ENCODE measurements at places on chromosomes 7 and 10.

- DNase-seq, result no peak
Observed at GRCh38 chr7:17206349-17206905, 92.0 kb upstream of the AHR start.

- DNase-seq, result no peak
Observed at GRCh38 chr10:85863301-85864172, 503.1 kb downstream of the GRID1 start.

DNA sequence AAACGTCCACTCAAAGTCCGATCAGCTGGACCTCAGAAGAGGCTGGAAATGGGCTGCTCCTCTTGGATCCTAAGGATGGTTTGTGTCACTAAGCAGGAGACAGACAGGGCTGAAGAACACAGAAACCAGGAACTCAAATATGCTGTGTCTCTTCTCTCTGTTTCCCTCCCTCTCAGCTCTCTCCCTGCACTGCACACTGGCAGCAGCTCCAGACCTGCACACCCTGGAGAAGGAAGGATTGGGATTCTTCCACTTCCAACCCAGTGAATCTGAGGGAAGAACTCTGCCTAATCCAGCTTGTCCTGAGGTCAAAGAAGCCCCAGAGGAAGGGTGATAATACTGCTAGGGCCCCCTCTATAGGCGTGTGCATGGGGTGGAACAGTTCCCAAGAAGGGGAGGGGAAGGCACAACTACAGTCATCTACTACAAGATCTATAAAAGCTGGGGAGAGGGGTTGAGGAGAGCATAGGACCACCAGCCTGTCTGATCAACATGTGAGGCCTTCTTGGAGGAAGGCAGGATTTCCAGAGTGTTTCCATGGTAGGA is 22.7 kb upstream of the ZCCHC24 start:
- no peak for DNase-seq

DNA sequence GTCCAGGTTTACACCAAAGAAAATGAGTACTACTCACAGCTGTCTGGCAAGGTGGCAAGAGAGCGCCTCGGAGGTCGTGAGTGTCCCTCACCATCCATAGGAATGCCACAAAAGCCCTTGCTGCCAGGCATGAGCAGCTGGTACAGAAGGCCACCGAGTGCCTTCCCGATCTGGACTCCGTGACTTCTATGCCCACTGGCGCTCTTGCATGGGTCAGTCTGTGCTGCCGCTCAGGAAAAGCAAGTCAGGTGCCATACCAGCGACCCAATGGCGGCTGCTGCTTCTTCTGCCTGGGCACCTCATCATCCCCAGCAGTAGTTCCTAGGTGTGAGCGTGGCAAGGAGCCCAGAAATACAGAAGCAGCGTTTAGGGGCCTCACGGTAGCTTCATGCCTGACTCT is 11.7 kb downstream of the TBXAS1 start:
- no peak for DNase-seq

- DNase-seq, result no peak
Observed at GRCh38 chr10:3220853-3221252, 48.3 kb upstream of the PITRM1 start.

GRCh38 chr10:104258209-104258608 is 3.5 kb downstream of the GSTO1 start:
- no peak for DNase-seq

- no peak for DNase-seq
Observed at GRCh38 chr10:107994621-107995270, 830.2 kb upstream of the SORCS1 start.

- DNase-seq, result no peak
Observed at GRCh38 chr7:71905821-71906220, 506.3 kb downstream of the CALN1 start.

DNA sequence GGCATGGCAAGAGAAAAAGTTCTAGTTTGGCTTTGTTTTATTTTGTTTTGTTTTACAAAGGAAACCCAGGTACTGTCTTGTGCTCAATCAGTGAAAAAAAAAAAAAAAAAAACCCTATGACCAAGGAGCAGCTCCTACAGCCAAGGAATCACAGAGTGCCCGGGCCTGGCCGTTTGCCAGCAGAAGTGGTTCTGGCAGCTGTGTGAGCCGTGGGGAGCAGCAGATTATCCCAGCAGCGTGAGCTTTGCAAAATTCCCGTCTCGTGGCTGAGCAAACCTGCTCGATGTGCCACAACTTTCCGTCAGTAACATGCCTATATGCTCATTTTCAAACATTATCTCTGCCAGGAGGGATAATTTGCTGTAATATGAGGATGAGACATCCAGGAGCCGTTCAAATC is 293.7 kb downstream of the POU6F2 start:
- peak; percentile 34 for DNase-seq

DNA sequence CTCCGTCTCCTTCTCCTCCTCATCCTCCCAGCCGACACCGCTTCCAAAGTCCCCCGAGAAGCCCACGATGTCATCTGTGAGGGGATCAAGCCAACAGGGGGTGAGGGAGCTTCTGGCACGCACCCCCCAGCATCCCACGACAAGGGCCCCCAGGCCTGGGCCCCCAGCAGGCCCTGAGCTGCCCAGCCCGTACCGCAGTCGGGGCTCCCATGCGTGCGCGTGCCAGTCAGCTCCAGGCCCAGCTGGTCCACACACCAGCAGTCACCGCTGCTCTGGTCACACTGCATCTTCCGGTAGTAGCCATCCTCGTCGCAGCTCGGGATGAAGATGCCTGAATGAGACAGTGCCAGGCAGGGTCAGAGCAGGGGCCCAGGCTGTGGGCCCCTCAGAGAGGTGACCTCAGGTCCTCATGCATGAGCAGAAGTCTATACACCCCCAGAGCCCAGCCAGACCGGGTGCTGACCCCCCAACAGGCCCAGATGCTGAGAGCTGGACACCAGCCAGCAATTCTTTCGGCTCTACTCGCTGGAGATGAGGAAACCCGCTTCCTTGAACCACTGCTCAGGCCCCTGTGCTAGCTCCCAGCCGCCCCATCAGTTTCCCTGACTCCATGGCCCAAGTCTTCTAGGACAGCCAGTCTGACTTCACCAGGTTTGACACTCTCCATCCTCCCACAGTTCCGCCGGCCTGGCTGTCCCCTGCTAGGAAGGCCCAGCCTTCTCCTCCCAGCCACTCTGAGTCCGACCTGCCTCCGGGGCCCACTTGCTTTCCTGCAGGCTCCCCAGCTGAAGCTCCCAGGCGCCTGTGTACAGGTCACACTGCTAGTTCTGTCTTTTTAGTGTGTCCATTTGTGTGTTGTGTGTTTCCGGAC is 25.3 kb downstream of the SPOCK2 start:
- no peak for DNase-seq

GRCh38 chr10:11425676-11426075 is 185.8 kb downstream of the USP6NL start:
- DNase-seq, result no peak

GRCh38 chr7:17589671-17590070 is 291.2 kb downstream of the AHR start:
- DNase-seq, result no peak

GRCh38 chr10:32887481-32887880 is 70.5 kb downstream of the ITGB1 start:
- DNase-seq, result no peak

- no peak for DNase-seq
Observed at GRCh38 chr10:43598446-43598845, 7.8 kb upstream of the ZNF485 start.

DNA sequence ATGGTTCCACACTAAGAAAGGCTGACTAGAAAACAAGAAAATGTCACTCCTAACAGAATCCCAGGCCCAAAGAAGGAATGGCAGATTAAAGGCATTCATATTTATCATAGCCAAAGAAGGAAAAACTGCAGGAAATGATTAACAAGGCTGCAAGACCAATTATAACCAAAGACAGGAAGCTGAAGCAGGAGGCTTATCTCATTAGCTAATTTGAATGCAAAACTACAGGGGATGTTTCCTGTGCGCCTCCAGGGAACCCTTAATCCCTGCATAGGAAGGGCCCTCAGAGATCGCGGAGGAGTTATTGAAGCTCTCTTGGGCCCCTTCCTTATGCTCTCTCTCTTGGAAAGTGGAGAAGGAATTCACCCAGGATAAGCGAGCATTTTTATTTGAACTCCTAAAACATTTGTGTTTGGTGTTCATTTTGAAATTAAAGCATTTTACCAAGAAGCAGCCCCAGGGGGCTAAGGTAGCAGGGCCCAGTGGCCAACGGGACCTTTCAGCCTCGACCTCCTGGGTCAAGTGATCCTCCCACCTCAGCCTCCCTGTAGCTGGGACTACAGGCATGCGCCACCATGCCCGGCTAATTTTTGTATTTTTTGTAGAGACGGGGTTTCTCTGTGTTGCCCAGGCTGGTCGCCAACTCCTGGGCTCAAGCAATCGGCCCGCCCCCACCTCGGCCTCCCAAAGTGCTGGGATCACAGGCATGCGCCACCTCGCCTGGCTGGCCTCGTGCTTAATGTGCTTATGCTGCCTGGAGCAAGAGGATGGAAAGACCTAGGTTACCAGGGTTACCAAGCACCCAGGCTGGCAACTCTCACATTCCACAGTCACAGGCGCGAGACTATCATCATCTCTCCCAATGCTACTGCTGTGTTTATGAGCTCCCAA is 24.1 kb upstream of the PROSER2 start:
- DNase-seq, result peak; percentile 79

DNA sequence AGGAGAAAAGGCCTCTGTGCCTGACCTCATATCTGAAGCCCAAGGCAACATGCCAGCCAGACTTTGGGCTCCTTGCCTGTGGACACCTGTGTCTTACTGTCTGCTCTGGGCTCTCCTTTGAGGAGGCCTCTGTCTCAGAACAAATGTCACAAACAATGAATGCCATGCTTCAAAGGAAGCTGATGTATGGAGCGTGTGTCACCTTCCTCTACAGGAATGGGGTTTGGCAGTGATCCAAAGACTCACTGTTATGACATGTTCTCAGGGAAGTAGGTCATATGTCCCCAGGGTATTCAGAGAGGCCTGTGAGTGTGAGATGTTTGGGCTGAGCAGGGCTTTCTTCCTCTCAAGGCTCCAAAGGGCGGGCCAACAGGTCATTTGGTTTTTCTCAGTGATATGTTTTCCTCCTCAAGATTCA is 38.4 kb downstream of the PTPRE start:
- no peak for DNase-seq

- DNase-seq, result no peak
Observed at GRCh38 chr7:45133352-45133751, 21.9 kb upstream of the TBRG4 start.

GRCh38 chr7:37943905-37944736 is 23.7 kb downstream of the EPDR1 start:
- no peak for DNase-seq

DNA sequence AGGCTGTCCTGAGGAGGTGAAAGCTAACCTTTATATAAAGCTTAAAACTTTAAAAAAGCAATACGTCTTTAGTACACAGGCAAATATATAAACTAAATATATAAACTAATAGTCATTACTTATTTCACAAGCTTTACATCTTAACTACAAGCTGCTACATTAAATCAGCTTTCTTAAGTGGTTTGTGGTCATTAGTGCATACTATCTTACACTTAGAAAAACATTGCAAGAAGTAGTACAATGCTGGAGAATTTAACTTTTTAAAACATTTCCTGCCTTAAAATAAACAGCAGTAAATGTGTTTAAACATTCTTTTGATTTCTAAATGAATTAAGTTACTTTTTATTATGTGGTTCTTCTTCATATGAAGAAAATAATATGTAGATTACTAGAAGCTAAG is 36.3 kb downstream of the MET start:
- no peak for DNase-seq

DNA sequence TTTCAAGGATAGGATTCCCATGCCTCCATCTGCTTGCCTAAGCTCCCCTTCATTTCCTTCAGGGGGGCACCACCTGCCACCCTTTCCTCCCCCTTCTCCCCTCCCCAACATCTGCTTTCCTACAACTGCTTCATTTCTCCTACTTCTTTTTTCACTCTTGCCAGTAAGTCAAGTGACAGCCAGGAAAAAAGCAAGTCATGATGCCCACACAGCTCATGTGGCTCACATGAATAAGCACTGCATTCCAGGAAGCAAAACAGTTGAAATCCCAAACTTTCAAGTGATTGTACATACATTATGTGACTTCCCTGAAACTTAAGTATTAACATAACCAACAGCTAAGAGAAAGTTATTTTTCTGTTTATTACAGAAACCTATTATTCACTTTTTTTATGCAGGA is 78.6 kb downstream of the TNS3 start:
- DNase-seq, result no peak

- DNase-seq, result no peak
Observed at GRCh38 chr7:210401-210925, 18.1 kb downstream of the FAM20C start.

GRCh38 chr10:77253556-77254064 is 384.0 kb downstream of the KCNMA1 start:
- no peak for DNase-seq

- no peak for DNase-seq
Observed at GRCh38 chr10:58435297-58435985, 50.2 kb downstream of the TFAM start.

GRCh38 chr7:4689668-4690067 is 7.6 kb downstream of the FOXK1 start:
- DNase-seq, result no peak

DNA sequence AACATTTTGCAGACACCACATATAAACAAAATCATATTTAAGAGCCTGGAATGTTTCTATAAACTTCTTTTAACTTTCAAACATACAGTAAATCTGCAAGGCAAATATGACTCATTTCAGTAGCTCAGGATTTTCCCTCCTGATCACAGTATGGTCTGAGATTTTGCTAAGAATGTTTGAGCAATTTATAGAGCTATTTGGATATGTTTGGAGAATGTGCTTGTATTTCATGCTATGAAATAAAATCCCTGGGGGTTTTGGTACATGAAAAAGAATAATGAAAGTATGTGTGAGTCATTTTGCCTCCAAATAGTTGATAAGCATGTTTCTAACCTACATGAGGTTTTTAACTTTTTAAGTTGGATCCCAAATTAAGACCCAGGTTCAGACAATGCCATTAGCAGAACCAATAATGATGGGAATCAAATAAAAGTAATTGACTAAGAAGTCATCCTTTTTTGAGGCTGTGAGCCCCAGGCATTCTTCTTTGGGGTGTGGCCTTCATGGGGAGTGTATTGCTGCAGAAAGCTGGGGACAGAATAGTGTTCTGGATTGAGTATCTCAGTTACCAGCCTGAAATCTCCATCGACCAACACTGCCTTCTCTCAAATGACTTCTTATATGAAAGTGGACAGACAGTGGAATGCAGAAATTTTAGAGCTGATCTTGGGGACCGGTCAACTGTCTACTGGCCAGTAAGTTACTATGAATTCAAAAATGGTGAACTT is 66.1 kb upstream of the AGBL3 start:
- DNase-seq, result no peak

GRCh38 chr10:86251426-86251825 is 115.2 kb downstream of the GRID1 start:
- DNase-seq, result no peak

Measured in H7 (cell line).